ENCODE measurements at places on chromosomes 2 and 18.

DNA sequence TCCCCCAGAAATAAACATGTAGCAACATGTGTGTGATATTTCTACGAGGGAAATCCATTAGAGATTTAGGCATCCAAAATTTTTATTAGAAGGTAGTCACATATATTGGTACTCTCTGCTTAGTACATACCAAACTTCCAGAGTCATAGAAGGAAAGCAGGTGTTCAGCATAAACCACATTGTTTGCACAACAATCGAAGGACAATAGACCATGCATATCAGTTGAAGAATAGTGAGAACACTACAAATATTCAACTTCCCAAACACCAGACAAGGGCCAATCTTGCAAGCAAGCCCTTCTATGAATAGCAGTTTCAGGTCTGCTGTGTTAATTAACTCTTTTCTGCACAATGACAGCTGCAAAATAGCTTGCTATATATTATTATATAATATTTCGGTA lies 702.2 kb downstream of the ERBB4 start:
- no peak for DNase-seq

DNA sequence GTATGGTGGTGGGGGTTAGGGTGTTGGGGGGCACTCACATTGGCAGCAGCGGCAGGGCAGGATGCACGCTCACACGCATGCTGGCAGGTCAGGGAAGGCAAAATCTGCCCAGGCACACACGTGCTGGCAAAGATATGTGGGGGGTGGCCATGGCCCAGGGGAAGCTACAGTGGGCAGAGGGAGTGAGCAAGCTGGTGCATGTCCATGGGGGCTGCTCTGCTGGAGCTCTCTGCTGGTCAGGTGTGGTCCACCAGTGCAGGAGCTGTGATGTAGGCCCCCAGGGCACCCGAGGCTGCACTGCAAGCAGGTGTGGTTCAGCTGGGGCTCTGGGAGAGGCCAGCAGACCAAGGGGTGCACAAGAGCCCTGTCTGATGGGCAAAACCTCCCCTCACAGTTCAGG lies 491.5 kb upstream of the TNP1 start:
- no peak for DNase-seq

GRCh38 chr18:75467851-75468250 lies 40.3 kb upstream of the SMIM21 start:
- DNase-seq: no peak

GRCh38 chr18:67938660-67939059 lies 422.1 kb upstream of the DSEL start:
- no peak for DNase-seq

GRCh38 chr2:138373993-138374408 lies 127.6 kb upstream of the SPOPL start:
- DNase-seq: no peak

GRCh38 chr2:15242936-15243461 lies 318.1 kb downstream of the NBAS start:
- no peak for DNase-seq

DNA sequence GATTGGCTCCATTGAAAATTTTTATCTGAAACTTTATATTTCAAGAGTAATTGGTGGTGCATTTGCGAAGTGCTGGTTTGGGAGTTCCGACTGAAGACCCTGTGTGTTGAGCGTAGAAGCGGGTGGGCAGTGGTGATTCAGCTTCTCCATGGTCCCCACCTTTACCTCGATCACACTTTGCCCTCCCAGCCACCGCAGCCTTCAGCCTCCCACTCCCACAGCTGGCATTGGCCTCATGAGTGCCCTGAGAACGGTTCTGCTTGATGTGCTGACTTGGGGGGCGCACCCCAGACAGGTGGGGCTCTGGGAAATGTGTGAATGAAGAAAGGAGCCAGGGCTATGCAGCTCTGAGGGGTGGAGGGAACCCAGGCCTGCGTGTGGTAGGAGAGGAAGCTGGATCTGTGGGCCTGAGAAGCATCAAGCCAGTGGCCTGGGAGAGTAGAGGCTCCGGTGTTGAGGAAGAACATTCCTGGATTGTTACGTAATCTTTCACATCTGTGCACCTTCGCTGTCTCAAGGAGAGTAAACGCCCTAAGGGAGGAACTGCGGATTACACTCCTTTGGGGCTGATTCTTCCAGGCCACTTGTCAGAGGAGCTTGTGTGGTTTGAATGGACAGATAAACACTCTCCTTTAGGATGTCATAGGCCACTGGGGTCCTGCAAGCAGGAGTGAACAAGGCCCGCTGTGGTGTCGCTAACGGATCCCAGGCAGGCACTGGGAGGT lies 83.8 kb downstream of the NPAS2 start:
- DNase-seq: no peak

DNA sequence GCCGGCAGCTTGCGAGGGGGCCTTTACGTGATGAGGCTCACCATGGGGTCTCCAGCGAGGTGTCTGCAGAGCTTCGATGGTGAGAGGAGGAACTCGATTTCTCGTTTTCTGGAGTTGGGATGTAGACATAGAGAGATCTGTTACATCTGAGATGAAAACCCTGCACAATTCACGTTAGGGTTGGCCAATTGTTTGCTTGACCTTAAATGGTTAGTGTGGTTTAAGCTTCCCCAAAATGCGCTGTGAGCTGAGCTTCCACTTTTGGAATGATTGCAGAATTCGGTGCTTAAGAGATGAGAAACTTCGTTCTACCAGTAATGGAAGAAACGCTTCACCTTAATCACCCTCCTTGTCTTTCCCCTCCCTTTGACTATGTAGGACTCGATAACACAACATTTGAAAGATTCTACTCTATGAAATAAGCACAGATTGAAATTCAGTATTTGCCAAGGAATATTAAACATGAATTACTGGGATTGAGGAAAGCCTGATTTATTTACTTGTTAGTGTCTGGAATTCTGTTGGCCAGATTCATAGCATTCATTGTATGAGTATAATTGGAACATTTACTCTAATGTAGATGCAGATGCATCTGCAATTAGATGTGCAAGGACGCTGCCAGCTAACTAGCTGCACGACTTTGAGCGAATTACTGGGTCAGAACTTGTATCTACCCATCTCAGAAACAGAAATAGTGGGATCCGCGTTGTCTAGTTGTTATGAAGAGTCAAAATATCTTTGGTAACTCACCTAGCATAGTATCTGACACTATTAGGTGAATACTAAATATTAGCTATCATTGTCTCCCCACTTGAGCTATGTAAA lies 1.6 kb upstream of the KLF7 start:
- no peak for DNase-seq

GRCh38 chr2:120174963-120175581 lies 48.1 kb downstream of the TMEM185B start:
- DNase-seq: no peak

DNA sequence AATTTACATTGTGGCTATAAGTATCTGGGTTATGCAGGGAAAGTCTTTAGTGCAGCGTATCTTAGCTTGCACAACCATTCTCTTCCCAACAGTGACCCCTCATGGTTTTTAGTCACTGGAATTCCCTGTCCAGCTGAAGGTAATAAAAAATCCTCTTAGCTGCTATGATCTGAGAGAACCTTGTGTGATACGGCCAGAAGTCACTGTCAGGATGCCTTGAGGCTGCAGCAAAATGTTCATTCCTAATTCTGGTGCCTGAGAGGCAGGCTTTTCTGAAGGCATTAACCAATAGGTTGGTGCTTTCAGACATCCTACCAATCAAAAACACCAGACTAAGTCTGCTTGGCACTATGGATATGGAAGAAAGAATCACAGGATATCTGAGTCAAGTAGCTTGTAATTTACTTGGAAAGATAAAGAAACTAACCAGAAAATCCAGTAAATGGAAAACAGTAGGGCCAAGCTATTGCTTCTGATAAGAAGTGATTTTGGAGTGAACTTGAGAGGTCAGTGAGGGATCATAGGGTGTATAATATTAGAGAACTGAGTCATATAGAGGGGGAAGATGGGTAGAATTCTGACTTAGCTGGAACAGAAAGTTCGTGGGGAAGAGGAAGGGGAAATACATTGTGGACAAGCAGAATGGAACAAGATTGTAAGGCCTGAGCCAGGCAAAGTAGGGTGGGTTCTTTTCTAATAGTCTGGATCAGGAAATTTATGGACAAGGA lies 89.0 kb upstream of the SLC14A2 start:
- DNase-seq: no peak

DNA sequence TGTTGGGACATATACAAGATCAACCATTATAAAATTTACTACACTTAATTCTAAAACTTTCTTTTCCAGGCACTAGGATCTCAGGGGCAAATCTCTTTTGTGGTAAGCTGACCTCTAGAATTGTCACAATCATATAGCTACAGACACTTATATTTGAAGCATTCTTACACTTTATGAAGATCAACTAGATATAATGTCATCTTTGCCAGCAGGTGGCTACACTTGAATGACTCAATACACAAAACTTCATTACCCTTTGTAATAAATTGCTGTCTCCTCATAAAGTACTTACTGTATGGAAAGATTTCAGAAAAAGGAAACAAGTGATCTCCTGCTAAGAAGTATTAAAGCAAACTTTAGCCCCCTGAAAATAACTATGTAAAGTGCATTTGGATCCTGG lies 77.8 kb downstream of the RDH14 start:
- no peak for DNase-seq

GRCh38 chr2:134244086-134244485 lies 9.8 kb upstream of the MGAT5 start:
- no peak for DNase-seq

DNA sequence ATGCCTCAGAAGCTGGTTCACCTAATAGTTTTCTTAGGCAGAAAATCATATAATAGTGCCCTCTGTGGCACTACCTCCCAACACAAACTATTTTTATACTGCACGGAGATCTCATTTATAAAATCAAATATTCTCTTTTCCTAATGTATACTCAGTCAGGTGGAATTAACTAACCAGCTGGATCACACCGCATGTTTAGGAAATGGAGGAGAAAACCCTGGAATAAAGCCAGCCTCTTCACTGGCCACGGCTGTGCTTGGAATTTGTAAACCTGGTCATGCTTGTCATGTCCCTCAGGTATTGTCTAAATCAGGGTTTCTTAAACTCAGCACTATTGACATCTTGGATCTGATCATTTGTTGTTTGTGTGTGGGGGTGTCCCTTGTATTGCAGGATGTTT lies 85.6 kb downstream of the DOCK10 start:
- DNase-seq: no peak

- DNase-seq: no peak
Measured at GRCh38 chr2:96414161-96414710, 78.7 kb downstream of the NCAPH start.

DNA sequence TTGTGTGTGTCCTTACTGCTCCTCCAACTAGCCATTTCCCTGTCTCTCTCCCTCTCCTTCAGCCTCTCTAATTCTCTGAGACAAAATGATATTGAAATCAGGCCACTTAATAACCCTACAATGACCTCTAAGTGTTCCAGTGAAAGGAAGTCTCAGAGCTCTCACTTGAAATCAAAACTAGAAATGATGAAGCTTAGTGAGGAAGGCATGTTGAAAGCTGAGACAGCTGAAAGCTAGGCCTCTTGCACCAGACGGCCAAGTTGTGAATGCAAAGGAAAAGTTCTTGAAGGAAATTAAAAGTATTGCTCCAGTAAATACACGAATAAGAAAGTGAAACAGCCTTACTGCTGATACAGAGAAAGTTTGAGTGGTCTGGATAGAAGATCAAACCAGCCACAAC lies 72.9 kb downstream of the PRKCE start:
- DNase-seq: no peak

- DNase-seq: no peak
Measured at GRCh38 chr18:40769786-40770185, 1185.2 kb upstream of the PIK3C3 start.

GRCh38 chr18:25112821-25113434 lies 239.0 kb downstream of the ZNF521 start:
- no peak for DNase-seq

Data from stimulated activated CD4-positive, alpha-beta T cell treated with anti-CD3 and anti-CD28 coated beads, TNF-alpha, amount 100 ng/mL, for 48 hours (primary cell).